ENCODE measurements at places on chromosomes 1 and 21.

GRCh38 chr1:154479764-154480421, 22.1 kb upstream of the TDRD10 start:
- peak; percentile 16 for DNase-seq

DNA sequence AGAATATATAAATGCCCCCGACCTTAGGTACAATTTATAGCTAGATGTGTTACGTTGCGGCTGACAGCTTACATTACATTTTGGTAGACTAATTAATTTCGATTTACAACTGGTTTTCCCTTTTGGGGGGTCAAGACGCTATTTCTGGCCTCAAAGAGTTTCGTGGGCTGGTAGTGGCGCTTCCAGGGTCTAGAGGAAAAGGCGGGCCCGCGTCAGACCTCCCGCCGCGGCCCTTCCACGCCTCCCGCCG, 391 bp downstream of the IFT25 start:
- no peak for DNase-seq

DNA sequence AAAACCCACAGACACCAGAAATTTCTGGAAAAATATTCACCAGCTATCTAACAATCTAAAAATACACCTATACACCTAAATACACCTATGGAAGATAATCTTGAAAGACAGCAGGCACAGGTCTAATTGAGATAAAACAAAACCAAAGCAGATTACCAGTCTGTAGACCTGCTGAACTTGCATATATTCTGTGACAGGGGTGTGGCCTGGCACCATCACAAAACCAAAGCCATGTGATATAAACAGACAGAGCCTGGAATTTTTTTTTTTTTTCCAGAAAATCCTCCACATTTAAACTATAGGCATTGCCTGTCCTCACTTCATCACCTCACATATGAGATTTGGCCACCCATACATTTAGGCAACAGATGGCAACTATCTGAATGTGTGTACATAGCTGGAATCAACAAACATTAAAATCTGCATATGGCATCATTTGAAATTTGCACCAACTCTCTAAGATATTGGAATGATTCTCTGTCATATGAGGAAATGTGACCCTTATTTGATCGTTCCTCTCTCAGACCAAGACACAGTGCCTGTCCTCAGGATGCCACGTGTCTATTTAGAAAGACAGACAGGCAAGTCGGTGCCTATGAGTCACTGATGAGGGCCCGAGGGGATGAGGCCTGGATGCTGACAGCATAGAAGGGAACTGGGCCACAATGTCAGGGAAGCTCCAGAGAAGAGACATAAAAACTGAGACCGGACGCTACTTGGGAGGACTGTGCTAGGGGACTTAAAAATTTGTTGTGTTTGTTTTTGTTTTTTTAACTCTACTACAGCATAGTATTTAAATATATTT, 32.6 kb downstream of the NMNAT2 start:
- no peak for DNase-seq

- DNase-seq = no peak
Measured at GRCh38 chr1:88736633-88737248, 52.7 kb downstream of the PKN2 start.

GRCh38 chr1:90359994-90360393, 357.1 kb downstream of the BARHL2 start:
- no peak for DNase-seq

- DNase-seq = no peak
Measured at GRCh38 chr1:202210385-202210784, 16.8 kb downstream of the LGR6 start.

GRCh38 chr1:39825432-39825941, 36.8 kb upstream of the BMP8B start:
- no peak for DNase-seq

- DNase-seq = no peak
Measured at GRCh38 chr1:167661527-167662426, 31.7 kb downstream of the RCSD1 start.

DNA sequence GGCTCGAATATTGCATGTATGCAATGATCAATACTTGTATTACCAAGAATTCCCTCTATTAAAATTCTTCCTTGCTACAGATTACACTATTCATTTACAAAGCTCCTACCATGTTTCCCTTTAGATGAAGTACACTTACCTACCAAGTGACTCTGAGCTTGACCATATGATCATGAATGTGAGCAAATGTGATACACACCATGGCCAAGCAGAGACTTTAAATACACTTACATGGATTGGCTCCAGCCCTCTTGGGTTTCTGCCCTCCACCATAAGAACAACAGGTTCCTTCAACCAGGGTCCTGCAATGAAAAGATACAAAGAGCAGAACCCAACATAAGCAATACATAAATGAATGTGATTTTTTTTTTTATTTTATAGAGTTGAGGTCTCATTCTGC, 30.0 kb downstream of the LRRC52 start:
- DNase-seq = no peak

- DNase-seq = no peak
Measured at GRCh38 chr21:33055991-33056390, 13.9 kb upstream of the OLIG1 start.

DNA sequence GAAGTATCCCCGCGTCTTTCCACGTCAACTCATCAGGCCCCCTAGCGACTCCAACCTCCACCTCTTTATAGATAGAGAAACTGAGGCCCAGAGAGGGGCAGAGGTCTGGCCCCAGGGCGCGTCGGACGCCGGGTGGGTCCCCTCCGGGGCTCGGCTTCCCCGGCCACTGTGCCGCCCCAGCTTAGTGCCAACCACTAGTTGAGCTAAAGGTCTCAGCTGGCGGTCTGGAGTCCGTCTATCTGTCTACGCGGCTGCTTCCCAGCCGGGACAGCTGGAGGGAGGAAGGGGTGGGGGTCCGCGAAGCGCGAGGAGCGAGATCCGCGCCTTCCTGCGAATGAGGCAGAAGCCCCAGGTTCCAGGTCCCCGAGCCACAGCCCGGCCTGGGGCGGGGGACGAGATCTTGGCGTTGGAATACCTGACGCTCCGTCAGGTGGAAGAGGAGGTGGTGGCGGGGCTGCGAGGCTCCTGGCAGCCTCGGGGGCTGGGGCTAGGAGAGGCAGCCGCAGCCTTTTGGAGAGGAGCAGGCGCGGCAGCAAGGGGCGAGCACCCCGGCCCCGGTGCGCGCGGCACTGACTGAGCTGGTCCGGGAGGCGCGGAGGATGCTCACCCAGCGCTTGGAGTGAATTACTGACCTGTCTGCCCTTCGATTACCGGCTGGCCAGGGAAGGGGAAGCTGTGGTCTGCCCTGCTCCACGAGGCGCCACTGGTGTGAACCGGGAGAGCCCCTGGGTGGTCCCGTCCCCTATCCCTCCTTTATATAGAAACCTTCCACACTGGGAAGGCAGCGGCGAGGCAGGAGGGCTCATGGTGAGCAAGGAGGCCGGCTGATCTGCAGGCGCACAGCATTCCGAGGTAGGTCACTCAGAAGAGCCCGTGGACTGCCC, 937 bp downstream of the PODN start:
- no peak for DNase-seq

GRCh38 chr1:3038571-3039181, 17.4 kb downstream of the ACTRT2 start:
- DNase-seq = no peak

DNA sequence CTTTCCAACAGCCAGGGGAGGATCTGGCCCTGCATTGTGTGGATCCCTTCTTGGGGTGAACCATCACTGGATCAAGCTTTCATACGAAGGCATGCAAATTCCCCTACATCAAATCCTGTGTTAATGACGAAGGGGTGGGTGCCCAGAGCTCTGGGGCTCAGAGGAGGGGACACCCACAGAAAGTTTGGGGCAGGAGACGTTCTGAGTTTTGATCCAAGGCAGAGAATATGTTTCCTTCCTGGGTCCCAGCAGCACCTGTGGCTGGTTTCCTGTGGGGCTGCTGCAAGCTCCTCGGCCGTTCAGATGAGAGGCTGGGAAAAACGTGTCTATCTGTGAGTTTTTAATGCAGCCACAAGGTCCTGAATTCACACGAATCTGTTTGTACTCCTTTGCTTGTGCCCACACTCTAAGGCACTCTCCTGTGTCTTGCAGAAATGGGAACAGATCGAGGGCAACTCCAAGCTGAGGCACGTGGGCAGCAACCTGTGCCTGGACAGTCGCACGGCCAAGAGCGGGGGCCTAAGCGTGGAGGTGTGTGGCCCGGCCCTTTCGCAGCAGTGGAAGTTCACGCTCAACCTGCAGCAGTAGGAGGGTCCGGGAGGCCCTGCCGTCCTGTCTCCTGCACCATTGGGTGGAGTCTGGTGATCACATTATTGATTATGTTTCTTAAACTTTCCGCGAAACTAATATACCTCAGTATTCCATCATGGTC, 147.1 kb downstream of the PGBD5 start:
- no peak for DNase-seq

All from GOT3 (cell line).